ENCODE measurements at places on chromosomes 6 and 20.

- DNase-seq: no peak
Observed at GRCh38 chr6:136312975-136313374, 23.3 kb upstream of the BCLAF1 start.

DNA sequence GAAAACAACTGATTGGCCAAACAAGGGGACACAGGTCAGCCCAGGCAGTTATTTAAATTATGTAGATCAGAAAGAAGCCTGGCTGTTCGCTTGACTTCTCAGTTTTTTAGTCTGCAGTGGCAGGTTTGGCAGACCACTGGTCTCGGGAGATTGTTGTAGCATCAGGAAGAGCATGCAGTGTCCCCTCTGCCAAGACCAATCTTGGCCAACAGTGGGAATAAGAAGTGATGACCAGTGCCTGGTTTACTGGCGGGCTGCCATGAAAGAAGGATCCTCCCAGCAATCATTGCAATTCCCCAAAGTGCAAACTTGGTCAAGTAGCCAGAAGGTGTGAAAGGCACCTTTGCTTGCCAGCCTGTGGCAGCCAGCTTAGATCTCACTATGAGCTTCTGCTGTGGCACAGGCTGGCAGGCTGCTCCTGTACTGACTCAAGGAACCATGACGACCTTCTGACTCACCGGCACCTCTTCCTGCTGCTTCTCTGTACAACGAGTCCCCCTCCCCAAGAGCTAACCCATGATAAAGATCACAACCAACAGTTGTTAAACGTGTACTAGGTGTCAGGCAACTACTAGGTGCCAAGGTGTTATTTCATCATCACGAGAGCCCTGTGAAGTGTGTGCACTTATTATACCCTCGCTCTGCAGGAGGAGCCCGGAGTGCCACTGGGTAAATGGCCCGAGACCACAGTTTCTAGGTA is 76.8 kb upstream of the DUSP22 start:
- DNase-seq: no peak

DNA sequence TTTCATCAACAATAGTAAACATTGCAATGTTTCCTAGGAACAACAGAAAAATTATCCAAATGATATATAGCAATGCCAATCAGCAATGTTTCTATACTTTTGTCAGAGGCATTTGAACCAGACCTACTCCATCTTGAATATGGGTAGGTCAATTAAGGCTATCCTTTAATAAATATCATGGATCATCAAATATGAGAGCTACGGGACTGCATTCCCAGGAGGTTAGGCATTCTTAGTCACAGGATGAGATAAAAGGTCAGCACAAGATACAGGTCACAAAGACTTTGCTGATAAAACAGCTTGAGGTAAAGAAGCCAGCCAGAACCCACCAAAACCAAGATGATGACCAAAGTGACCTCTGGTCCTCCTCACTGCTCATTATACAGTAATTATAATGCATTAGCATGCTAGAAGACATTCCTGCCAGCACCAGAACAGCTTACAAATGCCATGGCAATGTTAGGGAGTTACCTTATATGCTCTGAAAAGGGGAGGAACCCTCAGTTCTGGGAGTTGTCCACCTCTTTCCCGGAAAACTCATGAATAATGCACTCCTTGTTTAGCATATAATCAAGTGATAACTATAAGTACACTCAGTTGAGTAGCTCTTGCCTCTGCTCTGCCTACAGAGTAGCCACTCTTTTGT is 8.6 kb upstream of the SERPINB6 start:
- no peak for DNase-seq

DNA sequence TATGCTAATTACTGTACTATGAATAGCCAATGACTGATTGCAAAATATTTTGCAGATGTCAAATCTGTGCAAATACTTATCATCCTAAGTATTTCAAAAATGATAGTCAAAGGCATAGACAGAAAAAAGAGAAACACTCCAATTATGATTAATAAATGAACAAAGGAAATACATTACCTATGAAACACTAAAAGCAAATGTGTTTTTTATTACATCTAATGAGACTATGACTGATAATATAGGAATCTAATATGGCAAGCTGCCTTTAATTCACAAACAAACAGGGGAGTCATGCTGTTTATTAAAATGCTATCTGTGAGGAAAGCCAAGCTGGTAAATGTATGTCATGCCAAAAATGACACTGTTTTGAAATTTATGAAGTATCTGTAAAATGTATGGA is 713.2 kb upstream of the NRSN1 start:
- DNase-seq: no peak

GRCh38 chr6:33075208-33075567 is 602 bp upstream of the HLA-DPB1 start:
- no peak for DNase-seq

GRCh38 chr6:99993533-99994251 is at the start of gene MCHR2:
Gene MCHR2, minus strand, starts transcription at chr6:99994223. Its CDS starts 38,076 bp downstream, at chr6:99956147.
- no peak for DNase-seq

DNA sequence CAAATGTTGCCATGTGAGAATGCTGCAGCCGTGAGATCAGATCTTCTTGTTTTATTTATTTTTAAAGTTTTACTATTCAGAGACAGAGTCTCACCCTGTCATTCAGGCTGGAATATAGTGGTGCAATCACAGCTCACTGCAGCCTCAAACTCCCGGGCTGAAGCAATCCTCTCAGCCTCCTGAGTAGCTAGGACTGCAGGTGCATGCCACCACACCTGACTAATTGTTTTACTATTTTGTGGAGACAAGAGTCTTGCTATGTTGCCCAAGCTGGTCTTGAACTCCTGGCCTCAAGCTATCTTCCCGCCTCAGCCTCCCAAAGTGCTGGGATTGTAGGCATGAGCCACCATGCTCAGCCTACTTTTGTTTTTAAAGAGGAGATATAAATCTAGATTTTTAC is 22.5 kb upstream of the SSR1 start:
- DNase-seq: no peak

DNA sequence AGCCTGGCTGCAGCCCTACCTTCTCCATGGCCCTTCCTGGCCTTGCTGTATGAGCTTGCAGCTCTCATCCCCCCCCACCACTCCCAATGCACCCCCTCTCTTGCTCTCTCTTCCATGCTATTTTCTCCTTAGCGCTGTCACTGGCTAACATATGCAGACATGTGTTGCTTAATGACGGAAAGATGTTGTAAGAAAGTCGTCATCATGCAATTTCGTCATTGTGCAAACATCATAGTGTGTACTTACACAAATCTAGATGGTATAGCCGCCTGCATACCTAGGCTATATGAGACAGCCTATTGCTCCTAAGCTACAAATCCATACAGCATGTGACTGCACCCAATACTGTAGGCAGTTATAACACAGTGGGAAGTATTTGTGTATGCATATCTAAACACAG is 27.0 kb downstream of the ANGPT4 start:
- peak; percentile 34 for DNase-seq

- DNase-seq: no peak
Observed at GRCh38 chr6:9346923-9347322, 911.6 kb upstream of the SLC35B3 start.

- no peak for DNase-seq
Observed at GRCh38 chr6:109626311-109626710, 64.7 kb downstream of the AK9 start.

GRCh38 chr6:77834591-77834996 is 181.8 kb downstream of the MEI4 start:
- DNase-seq: no peak

DNA sequence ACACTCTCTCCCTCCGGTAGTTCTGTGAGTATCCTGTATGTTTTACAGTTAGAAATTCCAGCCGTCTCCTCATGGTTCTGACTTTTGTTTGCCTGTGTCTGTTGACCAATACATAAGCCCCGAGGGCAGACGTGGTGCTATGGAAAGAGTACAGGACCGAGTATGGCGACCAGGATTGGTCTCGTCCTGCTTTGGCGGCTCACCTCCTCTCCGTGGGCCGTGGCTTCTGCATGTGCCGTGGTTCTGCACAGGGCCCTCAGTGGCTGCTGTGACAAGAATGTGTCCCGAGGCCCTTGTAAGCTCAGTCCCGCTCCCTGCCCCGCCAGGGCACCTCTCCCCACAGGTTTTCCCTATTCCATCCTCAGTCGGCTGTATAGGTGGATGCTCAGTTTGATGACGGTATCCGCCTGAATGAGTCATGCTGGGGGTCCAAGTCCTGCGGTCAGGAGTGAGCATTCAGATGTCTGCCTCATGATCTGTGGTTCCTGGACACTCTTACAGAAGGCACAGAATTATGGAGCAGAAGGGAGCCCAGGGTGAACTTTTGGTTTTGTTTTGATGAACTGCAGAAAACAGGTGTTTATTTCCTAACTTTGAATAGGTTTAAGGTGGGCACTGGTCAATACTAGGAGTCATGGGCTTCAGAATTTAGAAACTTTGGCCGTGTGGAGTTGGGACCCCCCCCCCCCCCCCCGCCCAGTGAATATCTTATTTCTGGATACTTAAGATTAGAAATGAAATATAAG is 1.2 kb downstream of the ARFGAP1 start:
- DNase-seq: no peak

DNA sequence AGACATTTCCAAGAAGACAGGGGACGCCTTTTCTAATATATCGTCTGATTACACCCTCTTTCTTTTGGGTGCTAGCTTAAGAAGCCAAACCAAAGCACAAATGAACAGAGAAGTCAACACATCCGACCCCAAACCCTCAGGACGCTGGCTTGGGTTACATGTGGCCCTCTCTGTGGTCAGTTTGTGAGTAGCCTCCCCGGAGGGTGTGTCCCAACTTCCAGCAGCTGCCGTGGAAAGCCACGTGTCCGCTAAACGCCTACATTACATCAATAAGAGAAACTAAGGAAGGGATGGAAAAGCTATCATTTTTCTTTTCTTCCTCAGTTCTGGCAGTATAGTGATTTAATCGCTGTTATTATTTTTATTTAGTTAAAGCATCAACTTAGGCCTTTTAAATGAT is 487 bp upstream of the BMP6 start:
- DNase-seq: no peak

GRCh38 chr6:139030228-139030963 is 1.9 kb downstream of the ABRACL start:
- DNase-seq: peak; percentile 76

- no peak for DNase-seq
Observed at GRCh38 chr20:22583773-22584521, 425 bp downstream of the FOXA2 start.

GRCh38 chr20:13819885-13820645 is 35.2 kb downstream of the NDUFAF5 start:
- DNase-seq: peak; percentile 35

- no peak for DNase-seq
Observed at GRCh38 chr6:128422871-128423270, 97.5 kb downstream of the PTPRK start.

- no peak for DNase-seq
Observed at GRCh38 chr6:33709605-33710295, 1.8 kb downstream of the UQCC2 start.

- DNase-seq: no peak
Observed at GRCh38 chr6:48136856-48137255, 25.9 kb upstream of the PTCHD4 start.

- no peak for DNase-seq
Observed at GRCh38 chr6:122818866-122819265, 29.8 kb downstream of the SMPDL3A start.

DNA sequence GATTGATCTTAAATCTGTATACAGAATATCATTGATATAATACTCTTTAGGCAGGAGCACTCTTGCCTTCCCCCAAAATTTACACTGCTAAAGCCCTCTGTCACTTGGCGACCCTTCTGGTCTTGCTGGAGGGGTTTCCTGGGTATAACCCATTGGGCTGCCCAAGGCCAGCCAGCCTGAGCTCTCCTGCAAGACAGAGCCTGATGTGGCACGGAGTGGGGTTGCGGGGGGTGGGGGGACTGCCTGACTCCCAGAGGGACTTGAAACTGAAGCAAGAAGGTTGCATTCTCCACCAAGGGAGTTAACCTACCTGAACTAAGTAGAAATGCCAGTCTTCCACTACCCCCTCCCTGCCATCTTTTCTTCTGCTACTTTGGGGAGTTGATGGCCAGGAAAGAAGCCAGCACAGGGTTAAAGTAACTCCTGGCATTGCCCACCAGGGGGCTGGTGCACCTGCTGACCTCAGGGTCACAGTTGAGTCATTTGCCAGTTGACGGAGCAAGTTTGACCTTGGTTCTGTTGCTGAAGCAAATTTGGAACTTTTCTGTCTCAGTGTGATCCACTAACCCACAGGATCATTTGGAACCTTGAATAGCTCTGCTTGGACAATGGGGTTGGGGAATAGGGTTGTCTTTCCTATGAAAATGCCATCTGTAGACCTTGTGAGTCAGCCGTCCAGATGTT is 79.4 kb downstream of the ASXL1 start:
- DNase-seq: no peak

DNA sequence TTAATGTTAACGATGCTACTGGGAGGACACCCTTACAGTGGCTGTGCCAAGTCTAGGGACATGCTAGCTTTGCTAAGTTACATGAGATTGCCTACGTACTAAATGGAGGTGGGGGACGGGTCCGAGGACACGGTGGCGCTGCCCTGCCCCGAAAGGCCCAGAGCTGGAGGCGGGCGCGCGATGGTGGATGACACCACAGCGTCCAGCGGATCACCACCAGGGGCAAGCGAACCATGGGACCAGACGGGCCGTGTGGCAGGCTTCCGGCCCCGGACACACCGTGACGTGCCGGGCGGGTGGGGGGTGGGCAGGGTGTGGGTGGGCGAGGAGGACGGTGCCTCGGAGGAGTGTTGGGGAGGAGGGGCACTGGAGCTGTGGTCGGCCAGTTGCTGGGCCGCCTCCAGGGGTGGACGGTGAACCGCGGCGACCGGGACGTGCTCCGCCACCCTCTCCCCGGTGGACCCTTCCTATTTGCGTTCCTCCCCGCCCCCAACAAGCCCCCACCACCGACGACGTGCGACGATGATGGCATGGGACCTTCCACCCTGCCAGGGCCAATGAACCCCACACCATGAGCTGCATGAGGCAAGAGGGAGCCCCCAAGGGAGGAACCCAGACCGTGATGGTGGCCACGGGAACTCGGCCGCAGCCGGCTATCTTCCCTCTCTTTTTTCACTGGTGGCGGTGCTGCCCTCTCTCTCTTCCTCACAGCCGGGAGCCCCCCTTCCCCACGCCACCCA is 773.3 kb upstream of the DEFB115 start:
- no peak for DNase-seq

GRCh38 chr6:121157906-121158305 is 176.4 kb downstream of the TBC1D32 start:
- DNase-seq: no peak

DNA sequence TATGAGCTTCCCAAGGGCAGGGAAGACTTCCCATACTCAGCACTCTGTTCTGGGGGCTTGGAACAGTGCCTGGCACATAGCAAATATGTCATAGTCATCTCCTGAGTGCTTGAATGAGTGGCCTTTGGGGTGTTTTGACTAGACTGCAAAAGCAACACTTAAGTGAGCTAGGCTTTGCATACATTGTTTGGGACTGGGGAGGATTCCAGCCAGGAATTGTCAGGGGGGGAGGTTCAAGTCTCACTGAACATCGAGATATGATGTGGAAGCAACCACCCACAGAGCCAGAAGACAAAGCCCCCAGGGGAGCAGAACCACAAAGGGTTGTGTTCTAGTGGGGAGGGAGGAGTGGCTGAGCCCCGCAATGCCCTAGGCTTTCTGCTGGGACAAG is 98.4 kb downstream of the SYCP2 start:
- DNase-seq: no peak
